ENCODE measurements at places on chromosomes 1 and 21.

DNA sequence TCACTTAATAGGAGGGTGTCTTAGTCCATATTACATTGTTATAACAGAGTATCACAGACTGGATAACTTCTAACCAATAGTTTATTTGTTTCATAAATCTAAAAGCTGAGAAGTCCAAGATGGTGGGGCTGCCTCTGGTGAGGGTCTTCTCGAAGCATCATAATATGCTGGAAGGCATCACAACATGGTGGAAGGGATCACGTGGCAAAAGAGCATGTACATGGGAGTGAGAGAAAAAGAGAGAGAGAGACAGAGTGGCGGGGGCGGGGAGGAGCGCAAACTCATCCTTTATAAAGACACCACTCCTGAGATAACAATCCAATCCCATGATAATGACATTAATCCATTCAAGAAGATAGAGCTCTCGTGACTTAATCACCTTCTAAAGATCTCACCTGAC lies 31.5 kb downstream of the CFHR5 start:
- no peak for DNase-seq

DNA sequence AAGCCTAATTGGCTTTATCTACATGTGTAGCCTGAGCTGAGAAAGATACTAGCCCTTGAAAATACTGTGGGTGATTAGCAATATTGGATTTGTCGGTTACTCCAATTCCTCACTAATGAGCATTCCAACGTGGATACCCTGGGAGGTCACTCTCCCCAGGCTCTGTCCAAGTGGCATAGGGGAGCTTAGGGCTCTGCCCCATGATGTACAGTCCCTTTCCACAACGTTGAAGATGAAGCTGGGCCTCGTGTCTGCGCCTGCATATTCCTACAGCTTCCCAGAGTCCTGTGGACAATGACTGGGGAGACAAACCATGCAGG lies 2.6 kb downstream of the RCC1 start:
- DNase-seq: no peak

- no peak for DNase-seq
Observed at GRCh38 chr1:204990059-204990664, 52.9 kb upstream of the CNTN2 start.

DNA sequence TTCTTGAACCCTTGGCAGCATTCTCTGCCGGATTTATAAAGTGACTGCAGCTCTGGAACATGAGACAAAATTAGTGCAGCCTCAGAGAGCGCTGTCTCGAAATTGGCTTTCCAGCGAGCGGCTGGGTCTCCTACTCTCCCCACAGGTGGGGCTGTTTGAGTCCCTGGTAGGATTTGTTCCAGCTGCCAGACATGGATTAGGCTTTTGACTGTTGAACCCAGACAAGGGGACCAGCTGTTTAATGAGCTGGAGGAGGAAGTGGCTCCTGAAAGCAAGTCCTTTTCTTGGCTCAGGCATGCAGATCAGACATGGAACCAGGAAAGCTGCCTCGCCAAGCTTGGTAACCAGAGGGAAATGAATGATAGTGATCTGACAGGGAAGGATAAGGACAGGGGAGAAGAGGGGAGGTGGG lies 69.6 kb downstream of the UBIAD1 start:
- DNase-seq: no peak

- no peak for DNase-seq
Observed at GRCh38 chr1:112389689-112390088, 6.3 kb upstream of the CTTNBP2NL start.

- DNase-seq: no peak
Observed at GRCh38 chr21:45539046-45539795, 3.0 kb downstream of the SLC19A1 start.

GRCh38 chr1:161172776-161173376 lies 4.4 kb downstream of the B4GALT3 start:
- DNase-seq: no peak

DNA sequence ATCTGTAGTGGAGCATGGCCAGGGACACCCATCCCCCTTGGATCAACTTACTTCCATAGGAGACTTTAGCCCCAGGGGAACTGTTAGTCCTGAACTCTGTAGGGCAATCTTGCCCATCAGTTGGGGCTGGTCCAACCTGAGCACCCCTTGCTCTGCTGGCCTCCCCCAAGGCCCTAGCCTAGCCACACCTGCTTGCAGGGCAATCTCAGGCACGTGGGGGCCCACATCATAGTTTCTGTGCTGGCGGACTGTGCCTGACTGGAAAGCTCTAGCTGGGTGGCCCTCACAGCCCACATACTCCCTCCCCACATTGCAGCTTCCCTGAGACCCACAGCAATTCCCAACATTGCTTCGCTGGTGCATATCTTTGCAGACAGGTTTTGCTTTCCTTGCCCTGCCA lies 6.6 kb upstream of the DIRAS3 start:
- no peak for DNase-seq

- DNase-seq: peak; percentile 48
Observed at GRCh38 chr1:16073490-16074119, at the start of gene FAM131C. Gene FAM131C, minus strand, starts transcription at chr1:16073651. Its CDS starts 209 bp downstream, at chr1:16073442.

DNA sequence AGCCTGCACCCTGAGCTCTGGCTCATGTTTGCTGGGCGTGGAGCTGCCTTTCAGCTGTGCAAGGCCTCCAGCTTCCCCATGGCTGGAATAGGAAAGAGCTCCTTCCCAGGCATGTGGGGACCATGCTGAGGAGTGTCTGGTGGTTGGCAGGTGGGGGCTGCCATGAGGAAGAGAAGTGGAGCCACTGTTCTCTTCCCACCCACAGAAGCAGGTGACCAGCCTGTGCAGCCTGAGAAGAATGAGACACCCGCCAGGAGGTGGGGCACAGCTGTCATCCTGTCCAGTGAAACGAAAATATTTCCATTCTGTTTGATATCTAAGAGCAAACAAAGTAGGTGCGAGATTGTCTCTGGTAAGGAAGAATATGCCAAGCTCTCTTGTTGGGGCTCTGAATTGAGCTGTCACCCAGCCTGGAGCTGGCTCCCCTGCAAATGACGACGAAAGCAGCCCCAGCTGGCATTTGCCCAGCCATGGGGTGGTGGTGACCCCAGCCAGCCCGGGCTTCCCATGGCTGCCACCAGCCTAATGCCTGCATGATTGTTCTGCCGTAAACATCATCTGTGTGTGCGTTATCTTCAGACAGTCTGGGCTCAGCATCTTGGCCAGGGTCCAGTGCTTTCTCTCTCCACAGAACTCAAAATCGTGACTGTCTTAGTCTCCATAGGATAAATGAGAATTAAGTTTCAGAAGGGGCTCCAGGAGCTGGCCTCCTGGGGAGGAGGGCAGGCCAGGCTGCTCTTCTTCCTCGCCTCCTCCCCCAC lies 429.8 kb upstream of the VAMP3 start:
- DNase-seq: no peak

GRCh38 chr1:61121631-61122030 lies 39.3 kb downstream of the NFIA start:
- no peak for DNase-seq

- peak; percentile 31 for DNase-seq
Observed at GRCh38 chr1:94384485-94385265, 33.5 kb upstream of the ABCD3 start.

DNA sequence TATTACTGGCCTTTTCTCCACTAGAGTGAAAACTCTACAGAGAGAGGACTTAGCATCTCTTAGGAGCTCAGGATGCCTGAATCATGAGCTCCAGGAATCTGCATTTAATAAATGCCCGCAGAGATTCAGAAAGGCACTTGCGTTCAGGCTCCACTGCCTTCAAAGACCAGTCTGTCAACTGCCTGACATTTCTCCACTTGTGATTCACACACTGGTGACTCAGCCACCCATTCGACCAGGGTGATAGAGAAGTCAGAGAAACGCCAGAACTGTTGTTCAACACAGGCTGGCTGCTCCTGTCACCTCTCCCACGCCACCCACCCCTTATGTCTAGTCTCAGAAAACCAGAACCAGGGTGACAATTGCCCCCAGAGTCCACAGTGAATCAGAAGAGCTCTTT lies 26.9 kb upstream of the LBR start:
- no peak for DNase-seq

DNA sequence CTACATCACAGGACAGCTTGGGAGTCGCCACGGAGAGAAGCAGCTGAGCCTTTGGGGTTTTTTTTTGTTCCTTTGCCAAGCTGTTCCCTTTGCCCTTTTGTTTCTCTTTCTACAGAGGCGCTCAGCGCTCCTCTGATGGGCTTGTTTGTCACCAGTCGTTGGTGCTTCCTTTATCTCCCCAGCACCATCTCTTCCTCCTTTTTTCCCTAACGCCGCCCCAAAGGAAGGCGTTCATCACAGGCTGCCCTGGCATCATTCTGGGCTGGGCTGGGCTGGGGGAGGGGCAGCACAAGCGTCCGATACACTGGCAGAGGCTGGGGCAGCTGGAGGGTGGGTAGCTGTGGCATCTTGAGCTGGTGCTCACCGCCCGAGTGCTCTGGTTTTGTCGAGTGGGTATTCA lies 10.5 kb downstream of the IGSF21 start:
- DNase-seq: peak; percentile 49

DNA sequence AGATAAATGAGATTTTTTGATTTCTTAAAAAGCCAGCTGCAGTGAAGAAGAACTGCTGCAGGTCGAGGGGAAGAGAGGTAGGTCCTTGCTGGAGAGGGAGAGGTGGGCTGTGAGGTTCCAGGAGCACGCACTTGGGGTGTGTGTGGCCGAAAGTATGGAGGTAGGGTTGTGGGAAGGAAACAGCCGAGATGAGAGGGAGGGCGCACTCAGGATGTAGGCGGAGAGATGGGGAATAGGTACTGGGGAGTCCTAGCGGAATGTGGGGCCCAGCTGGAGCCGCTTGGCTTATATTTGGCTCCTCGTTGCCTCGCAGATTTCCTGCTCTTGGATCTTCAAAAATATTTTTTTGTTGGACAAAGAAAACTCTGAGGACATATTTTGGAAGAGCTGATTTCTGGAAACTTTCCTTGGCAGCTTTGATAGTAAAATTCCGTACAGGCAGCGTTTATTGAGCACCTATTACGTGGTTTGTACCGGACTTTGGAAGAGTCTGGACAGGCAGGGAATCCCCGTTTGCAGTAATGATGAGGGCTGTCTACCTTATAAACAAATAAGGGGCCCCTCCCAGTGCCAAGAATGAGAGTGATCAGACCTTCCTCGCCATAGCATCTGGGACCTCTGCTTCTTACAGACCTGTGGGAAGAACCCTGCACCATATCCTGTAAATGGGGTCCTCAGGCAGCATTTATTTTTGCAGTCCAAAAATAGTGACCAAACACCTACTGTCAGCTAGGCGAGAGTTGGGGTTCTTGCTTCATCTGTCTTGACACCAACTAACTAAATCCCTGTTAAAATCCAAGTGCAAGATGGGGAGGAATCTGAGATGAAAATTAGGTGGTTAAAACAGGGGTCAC lies 1.5 kb downstream of the LRRC8D start:
- DNase-seq: peak; percentile 17

DNA sequence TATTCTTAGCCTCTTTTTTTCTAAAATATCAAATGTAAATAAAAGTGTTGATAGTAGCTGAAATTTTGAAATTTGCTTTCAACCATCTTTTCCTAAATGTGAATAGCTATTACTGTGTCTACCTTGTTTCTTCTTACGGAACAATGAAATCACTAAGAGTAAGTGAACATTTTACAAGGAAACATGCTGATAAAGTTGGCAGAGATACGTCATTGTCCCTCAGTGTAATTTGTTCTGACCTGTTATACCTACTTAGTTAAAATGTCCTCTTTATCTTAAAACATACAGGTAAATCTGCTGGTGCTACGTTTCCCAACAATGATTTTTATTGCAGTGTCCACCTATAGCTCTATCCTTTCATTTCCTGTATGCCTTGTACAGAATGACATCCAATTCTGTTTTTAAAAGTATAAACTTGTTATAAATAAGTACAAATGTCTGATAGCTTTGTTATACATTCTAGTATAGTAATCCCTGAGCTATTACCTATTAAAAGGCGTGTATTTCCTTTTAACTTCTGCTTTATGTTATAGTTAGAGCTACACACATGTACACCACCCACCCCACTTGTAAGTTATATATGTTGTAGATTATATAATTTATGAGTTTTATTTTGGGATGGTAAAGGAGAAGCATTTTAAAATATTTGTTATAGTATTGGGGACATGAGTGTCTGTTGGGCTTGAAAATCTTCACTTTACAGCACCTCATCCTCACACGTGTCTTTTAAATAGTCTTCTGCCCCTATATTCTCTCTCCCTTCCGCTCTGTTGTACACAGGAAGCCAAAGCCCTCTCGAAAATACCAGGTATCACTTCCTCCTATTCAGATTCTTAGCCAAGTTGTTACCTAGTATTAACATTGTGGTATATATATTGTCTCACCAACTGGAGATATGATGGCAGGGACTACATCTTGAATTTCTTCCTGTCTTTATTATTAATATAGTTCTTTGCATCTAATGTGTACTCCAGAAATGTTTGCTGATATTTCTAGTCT lies 25.2 kb downstream of the LAMC1 start:
- DNase-seq: no peak

- peak; percentile 20 for DNase-seq
Observed at GRCh38 chr1:153805886-153806719, 30.9 kb downstream of the SLC27A3 start.

GRCh38 chr1:219427989-219428388 lies 184.9 kb downstream of the ZC3H11B start:
- no peak for DNase-seq

DNA sequence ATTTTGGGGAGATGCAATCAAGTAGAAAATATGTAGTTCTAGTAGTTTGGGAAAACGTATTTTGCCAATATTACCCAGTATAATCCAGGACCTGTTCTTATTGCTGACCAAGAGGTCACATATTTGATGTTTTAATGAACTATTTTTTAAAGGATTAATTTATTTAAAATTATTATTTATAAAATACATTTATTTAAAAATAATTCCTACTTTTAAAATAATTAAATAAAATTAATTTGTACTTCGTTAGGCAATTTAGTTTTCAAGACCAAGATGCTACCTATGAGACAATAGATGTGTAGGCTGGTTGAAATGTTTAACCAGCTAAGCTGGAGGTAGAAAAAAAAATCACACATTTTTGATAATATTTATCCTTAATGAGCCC lies 140.4 kb upstream of the BEND5 start:
- no peak for DNase-seq

DNA sequence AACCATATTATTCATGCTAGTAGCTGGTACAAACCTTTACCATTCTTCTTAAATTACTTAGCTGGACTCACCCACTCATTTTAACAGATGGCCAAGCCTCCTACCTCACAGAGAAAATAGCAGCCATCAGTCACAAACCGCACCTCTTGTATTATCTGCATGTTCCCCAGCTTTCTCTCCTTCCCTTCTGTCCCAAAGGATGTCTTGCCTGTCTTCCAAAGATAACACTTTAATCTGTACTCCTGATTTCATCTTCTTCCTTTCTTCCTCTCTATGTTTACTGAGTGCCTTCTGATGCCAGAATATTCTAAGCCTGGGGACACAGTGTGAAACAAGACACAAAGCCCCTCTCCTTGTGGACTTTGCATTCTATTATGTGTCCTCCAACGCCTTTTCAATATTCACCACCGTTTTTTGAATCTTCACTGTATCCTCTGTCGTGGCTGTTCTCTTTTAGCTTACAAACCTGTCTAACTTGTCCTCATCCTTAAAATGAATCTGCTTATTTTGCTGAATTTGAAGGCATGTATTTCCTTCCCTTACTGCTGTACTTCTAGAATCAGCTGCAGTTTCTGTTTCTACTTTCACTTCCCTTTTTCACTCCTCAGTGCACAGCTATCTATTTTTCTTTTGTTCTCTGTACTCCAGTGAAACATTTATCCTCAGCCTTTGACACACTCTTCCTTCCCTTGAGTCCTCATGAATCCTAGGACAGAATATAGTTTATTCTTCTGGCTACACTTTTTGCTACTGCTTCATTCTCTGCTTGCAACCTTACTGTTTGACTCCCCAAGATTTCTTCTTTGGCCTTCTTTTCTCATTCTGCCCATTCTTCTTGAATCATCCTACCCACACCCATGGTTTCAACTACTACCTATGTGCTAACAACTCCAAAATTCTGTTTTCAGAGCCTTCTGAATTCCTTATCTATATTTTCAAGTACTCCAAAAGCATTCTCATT lies 216.9 kb upstream of the SAMSN1 start:
- DNase-seq: peak; percentile 71

- DNase-seq: no peak
Observed at GRCh38 chr1:150544204-150544603, 5.0 kb upstream of the ADAMTSL4 start.
